ENCODE measurements at places on chromosomes 16 and 17.

GRCh38 chr17:42675965-42676423, 800 bp downstream of the PLEKHH3 start:
- DNase-seq, result no peak

DNA sequence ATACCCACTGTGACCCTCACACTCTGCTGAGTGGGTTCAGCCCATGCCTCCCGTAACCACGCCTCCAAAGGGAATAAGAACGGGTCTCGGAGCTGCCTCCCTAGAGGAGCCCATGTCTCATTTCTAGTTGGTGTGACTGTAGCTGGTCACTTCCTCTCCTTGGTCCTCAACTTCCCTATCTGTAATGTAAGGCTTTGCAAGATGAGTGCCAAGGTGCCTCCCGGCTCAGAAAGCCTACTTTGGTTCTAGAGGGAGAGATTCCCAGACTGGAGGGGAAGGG, 20.8 kb downstream of the C16orf74 start:
- no peak for DNase-seq

GRCh38 chr17:35743626-35744328, 9.3 kb downstream of the GAS2L2 start:
- no peak for DNase-seq

GRCh38 chr16:81928975-81929374, 82.3 kb downstream of the SDR42E1 start:
- DNase-seq, result no peak

DNA sequence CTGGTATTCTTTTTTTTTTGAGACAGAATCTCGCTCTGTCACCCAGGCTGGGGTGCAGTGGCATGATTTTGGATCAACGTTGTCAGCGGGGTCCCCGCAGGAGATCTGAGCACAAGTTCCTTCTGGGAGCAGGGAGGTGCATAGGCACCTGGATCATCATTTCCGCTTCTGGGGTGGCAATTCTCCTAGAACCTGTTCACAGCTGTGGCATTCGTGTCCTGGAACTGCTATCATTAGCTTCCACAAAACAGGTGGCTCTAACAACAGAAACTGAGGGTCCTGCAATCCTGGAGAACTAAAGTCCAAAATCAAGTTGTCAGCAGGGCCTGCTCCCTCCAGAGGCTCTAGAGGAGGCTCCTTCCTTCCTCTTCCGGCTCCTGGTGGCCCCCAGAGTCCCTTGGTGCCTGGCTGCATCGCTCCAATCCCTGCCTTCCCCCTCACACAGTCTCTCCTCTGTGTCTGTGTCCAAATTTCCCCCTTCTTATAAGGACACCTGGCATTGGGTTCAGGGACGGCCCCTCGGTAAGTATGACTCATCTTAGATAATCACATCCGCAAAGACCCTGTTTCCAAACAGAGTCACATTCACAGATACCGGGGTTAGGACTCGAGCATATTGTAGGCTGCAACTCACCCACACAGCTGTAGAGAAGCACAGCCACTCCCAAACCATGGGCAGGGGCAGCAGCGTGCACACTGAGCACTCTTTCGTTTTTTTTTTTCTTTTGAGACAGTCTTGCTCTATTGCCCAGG, 43.5 kb upstream of the KLHDC4 start:
- no peak for DNase-seq

GRCh38 chr17:14398766-14399165, 97.9 kb downstream of the HS3ST3B1 start:
- no peak for DNase-seq

DNA sequence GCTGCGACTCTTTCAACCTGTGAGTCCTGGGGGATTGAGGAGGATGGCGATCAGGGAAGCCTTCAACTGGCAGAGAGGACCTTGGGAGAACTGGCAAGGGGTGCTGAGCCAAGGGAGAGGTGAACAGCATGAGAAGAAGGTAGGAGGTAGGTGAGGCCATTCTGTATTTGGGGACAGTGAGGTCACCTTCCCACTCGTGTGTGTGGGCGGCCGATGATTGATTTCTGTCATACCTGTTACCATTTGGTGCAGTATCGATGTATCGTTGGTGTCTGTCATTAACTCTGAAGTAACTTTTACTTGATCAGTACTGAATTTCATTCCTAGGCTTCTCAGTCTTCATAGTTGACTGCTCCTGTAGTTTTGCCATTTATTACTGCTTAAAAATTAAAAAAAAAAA, 3.8 kb downstream of the ARSG start:
- DNase-seq, result no peak

- no peak for DNase-seq
These were observed 4.6 kb downstream of the PRSS8 start for GRCh38 chr16:31130899-31131298.

DNA sequence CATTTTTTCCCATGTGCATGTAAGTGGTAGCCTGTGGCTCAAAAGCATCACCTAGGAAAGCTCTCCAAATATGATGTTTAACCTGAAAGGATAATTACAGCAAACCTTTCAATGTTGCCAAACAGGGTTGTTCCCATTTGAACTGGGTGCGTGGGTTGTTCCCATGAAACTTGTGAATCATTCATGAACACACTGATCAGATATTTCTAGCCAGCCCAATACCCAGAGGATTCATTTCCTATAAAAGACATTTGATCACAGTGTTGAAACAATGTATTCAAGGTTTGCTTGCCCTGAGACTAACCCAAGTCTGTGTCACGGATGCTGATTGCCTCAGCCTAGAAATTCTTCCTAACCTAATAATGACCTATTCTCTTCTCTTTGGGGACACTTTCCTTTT, 12.9 kb downstream of the KRT39 start:
- no peak for DNase-seq

DNA sequence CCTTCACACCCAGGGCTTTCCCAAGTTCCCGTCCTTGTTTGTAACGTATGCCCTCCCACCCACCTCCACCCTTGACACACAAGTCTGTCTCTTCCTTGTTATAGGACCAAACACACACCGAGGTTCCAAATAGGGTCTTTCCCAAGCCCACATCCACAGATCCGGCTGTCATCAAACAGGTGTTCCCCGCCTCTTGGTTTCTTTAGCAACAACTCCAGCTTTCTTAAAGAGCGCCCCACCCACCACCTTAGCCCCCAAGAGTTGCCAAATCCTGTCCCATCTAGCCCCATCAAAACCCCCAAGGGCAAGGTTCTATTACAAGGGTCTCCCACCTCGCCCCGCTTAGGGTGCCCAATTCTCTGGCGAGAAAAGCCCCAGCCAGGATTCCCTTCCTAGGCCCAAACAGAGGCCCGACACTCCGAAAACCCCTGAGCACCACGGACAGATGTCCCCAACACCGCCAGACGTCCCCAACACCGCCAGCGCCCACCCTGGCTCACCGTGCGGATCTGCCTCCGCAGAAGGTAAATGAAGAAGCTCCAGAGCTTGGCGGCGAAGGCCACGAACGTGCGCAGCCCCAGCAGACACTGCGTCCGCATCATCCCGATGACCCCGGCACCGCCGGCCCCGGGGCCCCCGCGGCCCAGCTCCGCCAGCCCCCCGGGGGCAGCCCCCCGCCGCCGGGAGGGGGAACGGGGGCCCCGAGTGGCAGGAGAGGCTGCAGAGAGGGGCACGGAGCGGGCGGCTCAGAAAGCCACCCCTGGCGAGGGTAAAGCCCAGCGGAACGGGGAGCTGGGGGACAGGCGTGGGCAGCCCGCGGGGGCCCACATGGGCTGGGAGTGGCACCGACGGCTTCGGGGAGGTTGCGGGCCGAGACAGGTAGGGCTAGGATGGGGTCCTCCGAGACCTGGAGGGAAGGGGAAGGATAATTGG, 573 bp downstream of the CTDNEP1 start:
- DNase-seq, result no peak

DNA sequence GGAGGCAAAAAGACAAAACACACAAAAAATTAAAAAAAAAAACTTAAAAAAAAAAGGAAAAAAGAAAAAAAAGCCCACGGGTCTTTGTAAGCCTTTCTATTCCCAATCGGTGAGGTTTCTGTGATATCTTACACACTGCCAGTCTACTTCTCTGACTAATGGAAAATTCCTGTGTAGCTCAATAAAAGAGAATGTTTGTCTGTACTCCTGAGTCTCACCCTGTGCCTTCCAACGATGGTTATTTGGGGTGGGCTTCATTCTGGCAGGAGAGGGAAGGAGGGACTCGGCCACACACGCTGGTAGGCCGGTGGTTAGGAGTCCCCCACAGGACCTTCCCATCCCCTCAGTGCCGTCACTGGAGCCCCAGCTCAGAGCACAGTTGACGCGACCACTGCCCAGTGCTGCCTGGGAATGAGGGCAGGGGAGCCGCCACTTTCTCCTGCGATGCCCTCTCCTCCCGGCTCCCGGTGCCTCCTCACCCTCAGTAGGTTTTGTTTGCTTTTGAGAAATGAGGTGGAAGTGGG, 68.0 kb downstream of the AMFR start:
- DNase-seq, result no peak

DNA sequence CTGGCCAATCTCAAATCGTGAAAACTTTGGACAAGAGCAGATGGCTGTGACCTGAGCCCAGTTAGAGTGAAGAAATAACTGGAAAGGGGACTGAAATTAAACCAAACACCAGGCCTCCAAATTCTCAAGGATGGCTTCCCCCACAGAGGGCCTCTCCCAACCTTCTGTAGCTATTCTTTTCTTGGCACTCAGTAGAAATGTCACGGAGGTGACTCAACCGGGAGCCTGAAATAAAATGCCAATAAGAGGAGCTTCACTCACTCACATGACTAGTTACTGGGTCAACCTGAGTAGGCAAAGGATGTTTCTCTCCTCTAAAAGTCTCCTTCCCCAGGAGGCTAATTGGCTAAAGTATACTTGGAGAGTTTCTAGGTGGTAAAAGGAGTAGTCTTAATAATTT, 230.7 kb downstream of the MAF start:
- DNase-seq, result no peak

GRCh38 chr17:40062329-40063186, at the start of gene THRA:
THRA (plus strand) TSS chr17:40062965; CDS start chr17:40074489, 11,524 bp downstream.
- DNase-seq, result no peak

DNA sequence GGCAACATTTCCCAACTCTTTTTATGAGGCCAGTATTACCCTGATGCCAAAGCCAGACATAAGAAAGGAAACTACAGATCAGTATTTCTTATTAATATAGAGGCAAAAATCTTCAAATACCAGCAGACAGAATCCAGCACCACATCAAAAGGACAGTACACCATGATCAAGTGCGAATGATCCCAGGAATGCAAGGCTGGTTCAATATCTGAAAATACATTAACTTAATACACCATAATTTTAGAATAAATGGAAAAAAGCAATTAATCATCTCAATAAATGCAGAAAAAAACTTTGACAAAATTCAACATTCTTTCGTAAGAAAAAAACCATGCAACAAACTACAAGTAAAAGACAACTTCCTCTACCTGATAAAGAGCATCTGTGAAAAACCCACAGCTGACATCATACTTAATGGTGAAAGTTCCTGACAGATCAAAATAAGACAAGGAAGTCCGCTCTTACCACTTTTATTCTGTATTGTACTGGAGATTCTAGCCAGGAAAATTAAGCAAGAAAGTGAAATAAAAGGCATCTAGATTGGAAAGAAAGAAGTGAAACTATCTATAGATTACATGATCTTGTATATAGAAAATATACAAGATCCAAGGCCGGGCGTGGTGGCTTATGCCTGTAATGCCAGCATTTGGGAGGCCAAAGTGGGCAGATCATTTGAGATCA, 26.4 kb upstream of the MAPK3 start:
- no peak for DNase-seq

DNA sequence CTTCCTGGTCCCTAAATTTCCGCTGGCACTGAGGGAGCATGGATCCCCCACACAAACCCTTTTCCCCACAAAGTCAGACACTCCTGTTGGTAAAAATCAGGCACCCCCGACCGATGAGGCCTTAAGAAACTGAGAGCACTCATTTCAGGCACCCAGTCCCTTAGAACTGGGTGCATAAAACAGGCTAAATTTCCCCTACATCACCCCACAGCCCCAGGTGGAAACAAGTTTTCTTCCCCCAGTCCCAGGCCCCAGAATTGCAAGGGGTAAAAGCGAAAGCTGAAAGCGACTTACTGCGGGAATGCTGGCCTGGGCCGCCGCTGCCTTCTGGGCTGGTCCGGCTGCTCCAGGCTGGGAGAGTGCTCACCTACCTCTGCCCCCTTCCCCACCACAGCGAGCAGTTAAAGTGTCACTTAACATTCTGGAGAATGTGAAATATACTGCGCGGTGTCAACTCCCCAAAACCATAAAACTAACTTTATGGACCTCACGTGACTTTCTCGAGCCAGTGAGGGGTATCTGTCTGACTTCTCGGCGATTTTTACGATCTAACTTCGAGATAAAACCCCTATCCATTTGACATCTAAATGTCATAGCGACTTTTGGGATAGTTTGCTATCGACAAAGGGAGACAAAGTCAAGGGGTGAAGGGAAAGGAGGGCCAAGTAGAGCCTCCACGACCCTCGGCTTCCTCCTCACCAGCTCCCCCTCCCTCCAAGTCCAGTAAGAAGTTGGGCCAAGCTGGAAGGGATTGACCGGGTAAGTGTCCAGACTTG, at the start of gene HOXB3:
Gene HOXB3, minus strand, starts transcription at position 411 of the 776 bp plus-strand sequence. CDS start 37,767 bp downstream, outside the sequence.
- DNase-seq, result no peak

DNA sequence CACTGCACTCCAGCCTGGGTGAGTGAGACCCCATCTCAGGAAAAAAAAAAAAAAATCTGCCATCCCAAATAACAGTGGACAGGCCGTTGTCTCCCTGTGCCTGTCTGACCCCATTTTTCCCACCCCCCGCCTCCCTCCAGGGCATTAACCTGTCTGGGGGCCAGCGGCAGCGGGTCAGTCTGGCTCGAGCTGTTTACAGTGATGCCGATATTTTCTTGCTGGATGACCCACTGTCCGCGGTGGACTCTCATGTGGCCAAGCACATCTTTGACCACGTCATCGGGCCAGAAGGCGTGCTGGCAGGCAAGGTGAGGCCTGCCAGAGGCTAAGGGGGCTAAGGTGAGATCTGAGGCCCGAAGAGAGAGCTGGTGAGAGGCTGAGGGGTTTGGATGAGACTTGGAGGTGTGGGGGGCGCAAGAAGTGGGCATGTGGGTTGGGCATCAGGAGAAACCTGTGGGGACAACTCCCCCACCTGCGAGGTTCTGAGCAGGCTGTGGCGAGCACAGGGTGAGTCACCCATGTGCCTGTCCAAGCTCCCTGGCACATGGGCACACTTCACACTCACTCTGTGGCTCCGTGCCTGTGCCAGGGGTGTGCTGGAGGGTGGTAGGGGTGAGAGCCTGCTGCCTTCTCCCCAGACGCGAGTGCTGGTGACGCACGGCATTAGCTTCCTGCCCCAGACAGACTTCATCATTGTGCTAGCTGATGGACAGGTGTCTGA, 34.7 kb downstream of the ANKRD40 start:
- no peak for DNase-seq

- DNase-seq, result no peak
These were observed 145.5 kb upstream of the ASIC2 start for GRCh38 chr17:33438578-33438977.

DNA sequence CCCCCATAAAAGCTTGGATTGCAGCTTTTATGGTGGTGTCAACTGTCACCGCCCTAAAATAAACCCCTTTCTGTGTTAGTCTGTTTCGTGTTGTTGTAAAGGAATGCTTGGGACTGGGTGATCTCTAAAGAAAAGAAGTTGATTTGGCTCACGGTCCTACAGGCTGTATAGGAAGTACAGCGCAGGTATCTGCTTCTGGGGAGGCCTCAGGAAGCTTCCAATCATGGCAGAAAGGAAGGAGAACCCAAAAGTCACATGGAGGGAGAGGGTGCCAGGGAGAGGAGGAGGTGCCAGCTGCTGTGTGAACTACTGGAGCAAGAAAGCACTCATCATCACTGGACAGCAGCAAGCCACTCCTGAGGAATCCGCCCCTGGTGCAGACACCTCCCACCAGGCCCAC, 5.9 kb upstream of the CACNA1H start:
- DNase-seq, result no peak

- no peak for DNase-seq
These were observed 19.6 kb upstream of the TNS4 start for GRCh38 chr17:40520991-40521453.

- no peak for DNase-seq
These were observed 263.8 kb downstream of the HS3ST3A1 start for GRCh38 chr17:13337864-13338371.

All from stimulated activated CD4-positive, alpha-beta T cell treated with anti-CD3 and anti-CD28 coated beads, TNF-alpha, amount 100 ng/mL, for 1 hour (primary cell).